ENCODE measurements at places on chromosomes 1 and 21.

GRCh38 chr1:112509005-112509659 is 367 bp downstream of the WNT2B start:
- DNase-seq, result no peak

GRCh38 chr21:36735724-36736320 is 36.9 kb downstream of the SIM2 start:
- no peak for DNase-seq

GRCh38 chr1:73066866-73067265 is 784.5 kb upstream of the NEGR1 start:
- no peak for DNase-seq

- no peak for DNase-seq
These were observed 38.3 kb downstream of the GALNT2 start for GRCh38 chr1:230105245-230105753.
